ENCODE measurements at places on chromosomes 2 and 18. TPM values are rescaled to one million over a fixed set of nuclear protein-coding genes. Genes with fewer than 3 reads are reported as not detected.

The SERPINB3 gene
- not detected for total RNA-seq

The RBM44 gene
- total RNA-seq: 0.25 TPM

The ALPI gene
- not detected for total RNA-seq

The POTEJ gene
- total RNA-seq: not detected

The QPCT gene
- 5.5 TPM for total RNA-seq

The ITGB6 gene
- total RNA-seq: not detected

The EMILIN1 gene
- total RNA-seq: 0.69 TPM

The CTAGE1 gene
- total RNA-seq: not detected

The POTEI gene
- not detected for total RNA-seq

The LHCGR gene
- not detected for total RNA-seq

The AQP4 gene
- not detected for total RNA-seq

The CHST10 gene
- total RNA-seq: 15.8 TPM

The TRIM54 gene
- total RNA-seq: 0.15 TPM

The MROH2A gene
- total RNA-seq: not detected

The UGT1A3 gene
- total RNA-seq: not detected

Data from activated CD8-positive, alpha-beta memory T cell treated with anti-CD3 and anti-CD28 coated beads for 36 hours (primary cell).